ENCODE measurements at places on chromosomes 3 and 15. TPM values are rescaled to one million over a fixed set of nuclear protein-coding genes. Genes with fewer than 3 reads are reported as not detected.

Gene CD86
- not detected for total RNA-seq

DNA sequence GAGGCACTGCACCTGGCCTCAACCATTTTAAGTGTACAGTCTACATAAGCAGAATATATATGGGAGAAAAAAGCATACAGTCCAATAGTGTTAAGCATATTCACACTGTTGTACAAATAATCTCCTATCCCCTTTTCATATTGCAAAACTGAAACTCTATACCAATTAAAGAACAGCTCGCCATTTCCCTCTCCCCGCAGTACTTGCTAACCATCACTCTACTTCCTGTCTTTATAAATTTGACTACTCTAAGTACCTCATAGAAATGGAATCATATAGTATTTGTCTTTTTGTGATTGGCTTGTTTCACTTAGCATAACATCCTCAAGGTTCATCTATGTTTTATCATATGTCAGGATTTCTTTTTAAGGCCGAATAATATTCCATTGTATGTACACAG lies 21.6 kb upstream of the TASOR start:
- DNase-seq = no peak
- no peaks in the 10 kb centered on the region for H3K4me1 ChIP-seq
- H3K36me3 ChIP-seq = peaks cover 3% of the 10 kb centered on the region
- no peak overlapping the region for H3K27ac ChIP-seq

DNA sequence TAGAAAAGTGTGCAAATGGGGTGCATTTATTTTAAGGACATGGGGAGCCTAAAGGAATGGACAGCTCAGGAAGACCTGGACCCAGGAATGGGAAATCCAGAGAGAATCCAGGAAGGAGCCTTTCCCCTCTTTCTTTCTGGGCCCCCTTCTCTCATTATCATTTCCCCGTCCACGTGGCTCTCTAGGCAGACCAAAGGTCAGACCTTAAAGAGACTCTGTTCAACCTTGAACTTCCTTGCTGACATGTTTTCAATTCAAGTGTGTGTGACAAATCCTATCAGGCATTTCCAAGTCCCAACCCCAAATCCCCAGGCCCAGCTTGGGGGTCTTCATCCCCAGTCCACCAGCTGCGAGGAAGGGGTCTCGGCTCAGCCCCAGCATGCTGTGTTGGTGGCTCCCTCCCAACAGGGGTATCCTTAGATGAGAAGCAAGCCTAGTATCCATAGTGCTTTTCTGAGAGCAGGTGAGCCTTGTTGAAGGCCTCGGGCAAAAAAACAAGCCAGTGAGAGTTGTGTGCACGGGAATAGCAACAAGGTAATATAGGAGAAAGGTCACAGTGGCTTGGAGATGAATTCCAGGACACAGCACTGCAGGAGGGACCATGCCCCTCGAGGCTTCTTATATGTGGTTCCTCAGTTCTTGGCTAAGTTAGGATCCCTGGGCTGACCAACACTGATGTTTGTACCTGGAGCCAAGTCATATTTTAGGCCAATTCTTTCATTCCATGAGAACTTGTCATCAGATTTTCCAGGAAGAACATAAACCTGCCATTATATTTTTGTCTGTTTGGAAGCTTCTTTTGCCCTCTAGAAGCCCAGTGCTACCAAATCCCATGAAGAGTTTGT lies 130.0 kb downstream of the ASB7 start:
- H3K4me3 ChIP-seq = no peak overlapping the region
- DNase-seq = no peak
- H3K27ac ChIP-seq = no peak overlapping the region
- H3K27me3 ChIP-seq = no peaks in the 10 kb centered on the region

- no peaks in the 10 kb centered on the region for H3K36me3 ChIP-seq
- H3K4me3 ChIP-seq = no peak overlapping the region
- peaks cover 6% of the 10 kb centered on the region for H3K4me1 ChIP-seq
Observed at GRCh38 chr15:64023220-64023619, 23.1 kb downstream of the DAPK2 start.

DNA sequence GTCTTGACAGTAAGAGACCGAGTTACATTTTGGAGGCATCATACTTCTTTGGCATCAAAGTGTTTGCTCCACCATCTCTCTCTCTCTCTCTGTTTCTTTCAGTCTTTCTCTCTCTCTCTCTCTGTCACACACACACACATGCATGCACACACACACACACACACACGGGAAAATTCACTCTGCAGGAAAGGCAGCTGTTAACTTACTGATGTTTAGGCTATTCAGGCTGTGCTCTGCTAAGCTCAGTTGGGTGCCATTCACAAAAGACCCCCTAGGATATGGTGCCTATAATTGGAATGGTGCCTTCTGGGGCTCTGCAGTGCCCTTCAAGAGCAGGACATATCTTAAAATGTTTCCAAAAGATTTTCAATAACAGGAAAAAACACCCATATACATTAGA lies 78.2 kb downstream of the KCNH8 start:
- H3K27ac ChIP-seq = no peak overlapping the region
- peaks cover 3% of the 10 kb centered on the region for H3K27me3 ChIP-seq
- no peaks in the 10 kb centered on the region for H3K36me3 ChIP-seq
- no peak for DNase-seq
